Dermis lymphatic vessel endothelial cell (primary cell): ENCODE measurements at places on chromosomes 1 and 21. TPM values are rescaled to one million over a fixed set of nuclear protein-coding genes. Genes with fewer than 3 reads are reported as not detected.

GNAT2 gene
- total RNA-seq: 0.11 and 0.17 TPM in 2 replicates

CLDN19 gene
- not detected in 2 replicates for total RNA-seq

SYT2 gene
- not detected in 2 replicates for total RNA-seq

SLC50A1 gene
- total RNA-seq: 56.8 and 66.1 TPM in 2 replicates

FAM151A gene
- not detected in 2 replicates for total RNA-seq

NUDT17 gene
- 2.6 and 3.0 TPM in 2 replicates for total RNA-seq

CAMSAP2 gene
- 33.9 and 37.9 TPM in 2 replicates for total RNA-seq

C1orf141 gene
- total RNA-seq: not detected in 2 replicates

ADAM30 gene
- total RNA-seq: not detected in 2 replicates

EPB41 gene
- total RNA-seq: 29.6 and 32.5 TPM in 2 replicates

SLAMF9 gene
- total RNA-seq: not detected in 2 replicates

MPL gene
- total RNA-seq: 0.09 and 0.11 TPM in 2 replicates

NCMAP gene
- total RNA-seq: not detected in 2 replicates

ADGRB2 gene
- total RNA-seq: 0.09 and 0.11 TPM in 2 replicates

KIF14 gene
- total RNA-seq: 1.7 and 2.1 TPM in 2 replicates

PIGR gene
- total RNA-seq: not detected in 2 replicates

SH2D5 gene
- 0.11 and 0.17 TPM in 2 replicates for total RNA-seq

HES4 gene
- 23.6 and 33.8 TPM in 2 replicates for total RNA-seq
